Ovary (tissue), 10 donors: ENCODE measurements at places on chromosomes 12 and 14. TPM values are rescaled to one million over a fixed set of nuclear protein-coding genes. Genes with fewer than 3 reads are reported as not detected.
A peak's percentile ranks its signal among the peaks of the same experiment; 100 is the strongest.

- H3K27ac ChIP-seq: no peak overlapping the region
- H3K4me1 ChIP-seq: no peaks in the 10 kb centered on the region
- H3K27me3 ChIP-seq: no peaks in the 10 kb centered on the region
- DNase-seq: no peak
Measured at GRCh38 chr12:101474248-101474647, 888 bp upstream of the SPIC start.

GRCh38 chr12:47282206-47282605 lies 202.4 kb upstream of the AMIGO2 start:
- no peaks in the 10 kb centered on the region for H3K36me3 ChIP-seq
- H3K4me1 ChIP-seq: no peaks in the 10 kb centered on the region
- no peak overlapping the region for H3K4me3 ChIP-seq
- H3K27me3 ChIP-seq: no peaks in the 10 kb centered on the region
- no peak overlapping the region for H3K27ac ChIP-seq
- DNase-seq: no peak

DNA sequence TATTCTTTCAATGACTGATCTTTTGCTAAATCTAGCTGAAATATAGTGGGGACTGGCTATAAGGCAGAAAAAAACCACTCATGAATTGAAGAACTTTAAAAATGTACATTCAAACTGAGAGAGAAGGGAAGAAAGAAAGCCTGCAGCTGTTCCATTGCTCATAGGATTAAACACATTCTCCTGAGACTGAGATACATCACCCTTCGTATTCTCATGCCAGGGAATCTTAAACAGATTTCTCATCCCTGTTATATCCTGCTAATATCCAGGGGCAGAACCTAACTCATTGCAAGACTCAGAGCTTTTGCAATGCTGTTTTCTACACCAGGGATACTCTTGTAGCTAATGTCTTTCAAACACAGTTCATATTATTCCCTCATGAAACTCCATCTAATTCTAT lies 67.2 kb upstream of the ACSS3 start:
- H3K27ac ChIP-seq: no peak overlapping the region
- DNase-seq: no peak
- H3K4me1 ChIP-seq: no peaks in the 10 kb centered on the region
- H3K4me3 ChIP-seq: no peak overlapping the region
- no peaks in the 10 kb centered on the region for H3K36me3 ChIP-seq
- no peaks in the 10 kb centered on the region for H3K27me3 ChIP-seq

DNA sequence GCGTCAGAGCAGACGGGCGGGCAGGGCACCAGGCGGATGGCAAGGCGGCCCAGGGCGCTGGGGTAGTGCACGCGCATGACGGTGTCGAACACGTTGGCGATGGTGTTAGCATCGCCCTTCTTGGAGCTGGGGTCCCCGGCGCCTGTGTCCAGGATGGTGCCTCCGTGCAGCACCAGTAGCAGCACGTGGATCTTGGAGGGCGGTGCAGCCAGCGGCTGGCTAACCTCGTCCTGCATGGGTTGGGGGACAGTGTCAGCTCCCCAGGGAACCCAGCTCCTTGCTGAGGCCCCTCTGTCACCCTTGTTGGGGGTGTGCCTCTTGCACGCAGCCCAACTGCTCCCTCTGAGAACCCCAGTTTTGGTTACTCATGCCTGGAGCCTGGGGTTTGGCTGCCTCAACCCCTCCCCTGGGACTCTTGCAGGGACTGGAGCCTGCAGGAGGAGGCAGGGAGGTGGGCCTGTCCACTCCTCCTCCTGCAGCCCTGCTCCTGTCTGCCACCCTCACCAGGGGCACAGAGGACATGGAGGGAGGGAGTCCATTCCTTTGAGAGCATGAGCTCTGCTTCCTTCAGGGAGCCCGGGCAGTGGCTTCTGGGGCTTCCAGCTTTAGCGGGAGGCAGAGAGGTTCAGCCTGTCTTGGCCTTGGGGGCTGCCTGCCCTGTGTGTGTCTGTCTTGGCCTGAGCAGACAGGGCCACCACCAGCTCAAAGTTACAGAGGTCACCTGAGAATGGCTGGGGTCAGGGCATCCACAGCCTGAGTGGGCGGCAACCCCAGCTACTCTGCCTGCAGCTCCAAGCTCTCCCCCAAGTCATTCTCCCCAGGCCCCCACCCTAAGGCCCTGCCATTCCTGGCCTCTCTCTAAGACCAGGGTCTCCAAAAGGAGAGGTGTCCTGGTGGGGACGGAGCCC lies 17.1 kb downstream of the ARL6IP4 start:
- H3K4me1 ChIP-seq: no peaks in the 10 kb centered on the region
- no peak overlapping the region for H3K4me3 ChIP-seq
- H3K27ac ChIP-seq: no peak overlapping the region
- no peak for DNase-seq
- H3K27me3 ChIP-seq: no peaks in the 10 kb centered on the region

DNA sequence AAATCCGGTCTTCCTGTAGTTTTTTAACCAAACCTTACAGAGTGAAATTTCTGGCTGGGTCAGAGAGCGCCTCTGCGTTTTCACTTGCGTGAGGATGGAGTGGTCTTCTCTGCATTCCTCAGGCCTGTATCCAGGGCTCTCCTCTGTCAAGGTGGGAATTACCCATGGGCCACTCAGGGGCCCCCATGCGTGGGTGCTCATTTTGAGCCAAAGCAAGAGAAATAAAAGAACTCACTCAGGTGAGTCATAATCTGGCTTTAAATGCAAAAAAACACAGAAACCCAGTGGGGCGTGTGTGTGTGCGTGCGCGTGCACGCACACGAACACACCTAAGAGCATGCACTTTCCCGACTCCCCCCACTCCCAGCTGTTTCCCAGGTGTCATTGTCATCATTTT lies 104.0 kb upstream of the PWP1 start:
- H3K4me3 ChIP-seq: no peak overlapping the region
- H3K36me3 ChIP-seq: no peaks in the 10 kb centered on the region
- no peaks in the 10 kb centered on the region for H3K4me1 ChIP-seq

DNA sequence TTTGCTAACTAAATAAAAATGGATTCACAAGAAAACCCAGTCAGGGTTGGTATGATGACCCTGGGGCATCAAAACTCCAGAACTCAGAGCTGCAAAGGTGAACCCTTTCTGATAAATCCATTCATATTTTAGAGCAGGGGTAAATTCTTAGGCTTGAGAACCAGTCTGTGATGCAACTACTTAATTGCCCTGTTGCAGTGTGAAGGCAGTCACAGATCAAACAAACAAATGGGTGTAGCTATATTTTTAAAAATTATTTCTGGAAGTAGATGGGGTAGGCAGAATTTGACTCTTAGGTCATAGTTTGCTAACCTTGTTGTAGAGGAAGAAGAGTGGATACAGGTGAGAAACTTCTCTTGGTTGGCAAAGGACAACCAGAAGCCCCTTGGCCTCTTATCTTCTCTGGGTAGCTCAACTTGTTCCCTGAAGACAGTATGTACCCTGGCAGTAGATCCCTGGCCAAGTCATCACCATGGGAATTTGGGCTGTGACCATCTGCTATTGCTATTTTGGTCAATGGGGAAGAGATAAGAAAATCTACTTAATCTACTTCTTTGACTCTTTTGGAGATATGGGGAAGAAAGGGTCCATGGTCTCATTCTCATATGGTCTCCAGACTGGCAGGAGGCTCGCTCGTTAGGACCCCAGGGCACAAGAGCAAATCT lies 216.1 kb downstream of the PPM1H start:
- no peak for DNase-seq
- H3K36me3 ChIP-seq: no peaks in the 10 kb centered on the region
- H3K27ac ChIP-seq: no peak overlapping the region
- H3K4me1 ChIP-seq: peaks cover 8% of the 10 kb centered on the region
- no peaks in the 10 kb centered on the region for H3K27me3 ChIP-seq

DNA sequence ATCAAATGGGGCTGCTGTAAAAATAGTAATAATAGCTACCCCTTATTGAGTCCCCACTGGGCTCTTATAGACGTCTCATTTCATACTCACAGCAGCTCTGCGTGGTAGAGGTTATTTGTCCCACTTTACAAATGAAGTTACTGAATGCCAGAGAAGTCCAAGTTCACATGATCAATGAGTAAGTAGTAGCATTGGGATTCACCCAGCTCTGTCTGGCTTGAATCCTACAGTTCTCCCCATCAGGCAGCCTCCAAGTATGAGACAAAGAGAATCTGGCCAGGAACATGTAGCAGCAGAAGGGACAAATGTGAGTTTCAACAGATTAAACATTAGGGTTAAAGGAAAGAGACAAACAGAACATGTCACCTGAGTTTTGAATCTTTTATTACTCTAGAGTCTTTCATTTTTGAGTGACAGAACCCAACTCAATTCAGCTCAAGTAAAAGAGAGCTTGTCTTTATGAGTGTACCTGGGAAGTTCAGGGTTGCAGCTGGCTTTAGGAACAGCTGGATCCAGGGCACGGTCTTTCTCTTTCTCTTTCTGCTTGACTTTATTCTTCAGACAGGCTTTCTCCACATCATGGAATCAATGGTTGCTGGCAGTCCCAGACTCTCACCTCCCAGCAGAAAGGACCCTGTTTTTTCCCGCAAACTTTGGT lies 64.1 kb upstream of the JDP2 start:
- no peak overlapping the region for H3K4me3 ChIP-seq
- peaks cover 12% of the 10 kb centered on the region for H3K4me1 ChIP-seq
- H3K36me3 ChIP-seq: no peaks in the 10 kb centered on the region
- H3K27me3 ChIP-seq: no peaks in the 10 kb centered on the region

DNA sequence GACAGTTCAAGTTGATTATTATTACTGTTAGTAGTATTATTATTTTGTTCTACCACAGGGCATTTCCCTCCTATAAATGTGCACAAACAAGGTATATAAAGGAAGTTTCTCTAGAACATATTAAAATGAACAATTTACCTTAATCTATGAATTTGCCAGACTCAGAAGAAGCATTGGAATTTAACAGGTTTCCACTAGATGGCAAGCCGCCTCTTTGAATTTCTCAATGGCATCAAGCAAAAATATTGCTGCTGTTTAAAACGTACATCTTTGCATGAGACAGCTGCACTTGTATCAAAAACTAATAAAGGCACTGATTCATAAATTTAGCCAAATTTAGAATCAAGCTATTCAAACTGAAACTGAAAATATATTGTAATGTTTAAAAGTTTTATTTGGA lies 34.6 kb upstream of the MIS18BP1 start:
- no peaks in the 10 kb centered on the region for H3K4me1 ChIP-seq
- H3K27ac ChIP-seq: no peak overlapping the region
- no peaks in the 10 kb centered on the region for H3K36me3 ChIP-seq
- no peaks in the 10 kb centered on the region for H3K27me3 ChIP-seq
- DNase-seq: no peak

- no peaks in the 10 kb centered on the region for H3K27me3 ChIP-seq
- H3K4me3 ChIP-seq: no peak overlapping the region
- H3K27ac ChIP-seq: no peak overlapping the region
- no peak for DNase-seq
- no peaks in the 10 kb centered on the region for H3K36me3 ChIP-seq
- H3K4me1 ChIP-seq: no peaks in the 10 kb centered on the region
Measured at GRCh38 chr14:83290447-83290846, 1756.8 kb upstream of the SEL1L start.

GRCh38 chr12:65603438-65604351 lies 220.6 kb upstream of the HMGA2 start:
- H3K27ac ChIP-seq: no peak overlapping the region
- no peaks in the 10 kb centered on the region for H3K36me3 ChIP-seq
- H3K27me3 ChIP-seq: no peaks in the 10 kb centered on the region
- no peak for DNase-seq
- H3K4me1 ChIP-seq: no peaks in the 10 kb centered on the region

DNA sequence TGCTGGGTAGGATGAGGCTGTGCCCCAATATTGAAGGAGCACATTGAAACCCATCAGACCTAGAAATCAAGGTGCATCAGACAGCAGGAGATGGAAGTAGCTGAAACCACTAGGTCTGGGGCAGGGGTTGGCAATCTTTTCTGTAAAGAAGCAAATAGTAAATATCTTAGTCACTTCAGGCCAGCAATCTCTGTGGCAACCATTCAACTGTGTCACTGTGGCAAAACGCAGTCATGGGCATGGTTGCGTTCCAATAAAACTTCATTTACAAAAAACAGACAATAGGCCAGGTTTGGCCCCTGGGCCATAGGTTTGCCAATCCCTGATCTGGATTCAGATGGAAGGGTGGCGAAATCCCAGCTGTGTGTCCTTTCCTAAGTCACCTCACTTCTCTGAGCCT lies 397.3 kb downstream of the MED13L start:
- no peak overlapping the region for H3K27ac ChIP-seq
- DNase-seq: no peak
- H3K4me1 ChIP-seq: no peaks in the 10 kb centered on the region
- no peak overlapping the region for H3K4me3 ChIP-seq

GRCh38 chr14:35375558-35376025 lies 29.0 kb downstream of the NFKBIA start:
- no peak for DNase-seq
- no peaks in the 10 kb centered on the region for H3K4me1 ChIP-seq

GRCh38 chr12:2268471-2269286 lies 215.9 kb downstream of the CACNA1C start:
- H3K4me3 ChIP-seq: no peak overlapping the region
- no peaks in the 10 kb centered on the region for H3K27me3 ChIP-seq
- no peaks in the 10 kb centered on the region for H3K4me1 ChIP-seq
- DNase-seq: no peak
- no peak overlapping the region for H3K27ac ChIP-seq
- H3K36me3 ChIP-seq: no peaks in the 10 kb centered on the region

GRCh38 chr14:101869217-101869616 lies 95.2 kb upstream of the DYNC1H1 start:
- H3K27me3 ChIP-seq: no peaks in the 10 kb centered on the region
- no peak overlapping the region for H3K27ac ChIP-seq
- H3K4me1 ChIP-seq: peaks cover 3% of the 10 kb centered on the region
- no peaks in the 10 kb centered on the region for H3K36me3 ChIP-seq
- H3K4me3 ChIP-seq: no peak overlapping the region

GRCh38 chr12:57550641-57551549 lies 1.1 kb downstream of the KIF5A start:
- no peak for DNase-seq
- no peaks in the 10 kb centered on the region for H3K36me3 ChIP-seq
- H3K4me1 ChIP-seq: peaks cover 5% of the 10 kb centered on the region
- no peaks in the 10 kb centered on the region for H3K27me3 ChIP-seq
- peak overlapping the region; percentile 45 for H3K4me3 ChIP-seq

- H3K27ac ChIP-seq: no peak overlapping the region
- peaks cover 36% of the 10 kb centered on the region for H3K4me1 ChIP-seq
- no peak for DNase-seq
- no peaks in the 10 kb centered on the region for H3K27me3 ChIP-seq
- no peak overlapping the region for H3K4me3 ChIP-seq
- H3K36me3 ChIP-seq: no peaks in the 10 kb centered on the region
Measured at GRCh38 chr12:116594325-116595038, 35.3 kb downstream of the MAP1LC3B2 start.

- no peaks in the 10 kb centered on the region for H3K27me3 ChIP-seq
- H3K4me1 ChIP-seq: peaks cover 12% of the 10 kb centered on the region
- peak overlapping the region; percentile 84 for H3K27ac ChIP-seq
- no peaks in the 10 kb centered on the region for H3K36me3 ChIP-seq
Measured at GRCh38 chr12:1606021-1606622, 11.7 kb upstream of the FBXL14 start.

GRCh38 chr12:116739381-116739887 lies 1.3 kb downstream of the RNFT2 start:
- no peak for DNase-seq
- H3K27me3 ChIP-seq: no peaks in the 10 kb centered on the region
- H3K4me1 ChIP-seq: peaks cover 3% of the 10 kb centered on the region

GRCh38 chr12:114384739-114385138 lies 21.2 kb downstream of the TBX5 start:
- no peak overlapping the region for H3K4me3 ChIP-seq
- no peak overlapping the region for H3K27ac ChIP-seq
- no peak for DNase-seq
- no peaks in the 10 kb centered on the region for H3K36me3 ChIP-seq
- H3K4me1 ChIP-seq: no peaks in the 10 kb centered on the region

ENTPD5 gene
- total RNA-seq: 5.8 TPM

SRSF9 gene
- total RNA-seq: 131 TPM

LUM gene
- 346 TPM for total RNA-seq

SLC7A8 gene
- total RNA-seq: 103 TPM

ADGRD1 gene
- total RNA-seq: 7.6 TPM

KRT7 gene
- 21.5 TPM for total RNA-seq

REM2 gene
- total RNA-seq: 0.72 TPM

TAS2R13 gene
- total RNA-seq: 1.8 TPM

SLC48A1 gene
- 98.3 TPM for total RNA-seq
